Natural killer cell (primary cell): ENCODE measurements at places on chromosomes 2 and 18. TPM values are rescaled to one million over a fixed set of nuclear protein-coding genes. Genes with fewer than 3 reads are reported as not detected.

GRCh38 chr2:204065566-204065965 is 129.0 kb downstream of the ICOS start:
- H3K4me1 ChIP-seq: no peaks in the 10 kb centered on the region
- DNase-seq: no peak
- no peaks in the 10 kb centered on the region for H3K36me3 ChIP-seq

DNA sequence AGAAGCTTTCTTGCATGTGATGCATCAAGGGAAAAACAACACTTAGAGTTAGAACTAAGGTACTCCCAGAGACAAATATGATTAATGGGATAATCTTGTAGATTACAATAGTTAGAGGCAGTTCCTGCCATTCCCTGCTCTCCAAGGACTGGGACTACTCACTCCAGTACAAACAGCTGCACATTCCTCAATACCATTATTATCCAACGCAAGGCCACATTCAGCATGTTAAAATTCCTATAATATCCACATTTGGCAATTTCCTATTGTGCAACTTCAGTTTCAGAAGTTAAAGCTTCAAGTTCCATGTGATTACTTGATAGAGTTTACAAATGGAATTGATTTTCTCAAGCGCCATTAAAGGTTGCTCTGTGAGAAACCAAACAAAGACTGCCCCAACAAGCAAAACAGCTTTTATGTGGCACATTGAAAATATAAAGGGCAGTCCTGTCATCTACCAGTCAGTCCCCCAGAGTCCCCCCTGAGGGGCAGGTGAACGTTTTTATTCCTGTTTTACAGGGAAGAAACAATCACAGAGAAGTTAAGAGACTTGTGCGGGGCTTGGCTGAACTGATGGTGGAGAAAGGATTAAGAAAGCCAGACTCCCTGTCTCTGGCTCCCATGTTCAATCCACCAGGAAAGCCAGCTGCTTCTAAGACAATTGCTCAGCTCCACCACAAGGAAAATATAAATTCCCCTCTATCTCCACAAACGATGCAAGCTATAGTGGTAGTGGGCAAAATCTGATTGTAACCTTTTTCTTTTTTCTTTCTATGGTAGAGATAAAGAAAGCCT is 72.6 kb downstream of the TXNL1 start:
- no peaks in the 10 kb centered on the region for H3K27me3 ChIP-seq
- DNase-seq: no peak
- H3K4me1 ChIP-seq: no peaks in the 10 kb centered on the region
- H3K36me3 ChIP-seq: no peaks in the 10 kb centered on the region

DNA sequence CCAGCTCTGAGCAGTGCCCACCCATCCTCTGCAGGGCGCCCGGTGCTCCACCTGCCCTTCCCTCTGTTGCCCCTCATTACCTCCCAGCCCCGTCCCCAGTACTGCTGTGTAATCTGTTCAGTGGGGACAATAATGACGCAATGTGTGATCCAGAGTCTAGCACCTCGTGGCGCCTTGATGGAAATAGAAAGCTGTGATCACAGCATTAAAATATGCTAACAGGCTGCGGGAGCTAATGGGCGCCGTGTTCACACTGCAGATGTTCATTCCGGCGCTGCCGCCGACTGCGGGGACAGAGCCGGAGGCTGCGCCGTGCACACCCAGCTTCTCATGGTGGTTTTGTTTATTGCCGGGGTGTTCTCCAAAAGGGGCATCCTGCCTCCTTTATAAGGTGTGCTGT is 235.2 kb downstream of the LDLRAD4 start:
- H3K27ac ChIP-seq: no peak overlapping the region
- H3K4me3 ChIP-seq: no peak overlapping the region
- peaks cover 31% of the 10 kb centered on the region for H3K4me1 ChIP-seq
- no peak for DNase-seq

GRCh38 chr2:43754180-43754579 is 19.7 kb upstream of the DYNC2LI1 start:
- no peaks in the 10 kb centered on the region for H3K36me3 ChIP-seq
- H3K4me1 ChIP-seq: no peaks in the 10 kb centered on the region
- no peak for DNase-seq

DNA sequence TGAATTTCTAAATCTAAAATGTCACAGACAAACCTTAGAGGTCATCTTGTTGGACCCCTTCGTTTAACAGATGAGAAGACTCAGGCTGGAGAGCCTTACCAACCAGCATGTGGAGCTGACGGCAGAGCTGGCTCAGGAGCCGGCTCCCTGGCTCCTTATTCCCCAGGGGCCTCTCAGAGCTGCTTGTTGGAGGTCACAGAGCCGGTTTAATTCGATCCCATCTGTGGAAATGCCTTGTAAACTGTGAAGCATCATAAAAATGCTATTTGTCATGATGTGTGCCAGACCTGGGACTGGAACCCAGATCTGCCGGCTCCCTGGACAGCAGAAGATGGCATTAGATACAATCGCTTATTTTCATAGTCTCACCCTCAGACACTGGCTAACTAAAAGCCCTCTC is 8.2 kb upstream of the CIB4 start:
- H3K4me1 ChIP-seq: no peaks in the 10 kb centered on the region
- no peaks in the 10 kb centered on the region for H3K36me3 ChIP-seq
- DNase-seq: no peak
- H3K27me3 ChIP-seq: no peaks in the 10 kb centered on the region
- H3K4me3 ChIP-seq: no peak overlapping the region
- no peak overlapping the region for H3K27ac ChIP-seq

GRCh38 chr2:12731701-12732280 is 15.1 kb downstream of the TRIB2 start:
- H3K4me1 ChIP-seq: peaks cover 54% of the 10 kb centered on the region
- DNase-seq: no peak
- no peak overlapping the region for H3K27ac ChIP-seq
- peaks cover 37% of the 10 kb centered on the region for H3K36me3 ChIP-seq

- H3K27me3 ChIP-seq: no peaks in the 10 kb centered on the region
- H3K36me3 ChIP-seq: no peaks in the 10 kb centered on the region
- H3K27ac ChIP-seq: no peak overlapping the region
- no peak for DNase-seq
- no peak overlapping the region for H3K4me3 ChIP-seq
Measured at GRCh38 chr2:233022561-233022960, 9.5 kb upstream of the NGEF start.

DNA sequence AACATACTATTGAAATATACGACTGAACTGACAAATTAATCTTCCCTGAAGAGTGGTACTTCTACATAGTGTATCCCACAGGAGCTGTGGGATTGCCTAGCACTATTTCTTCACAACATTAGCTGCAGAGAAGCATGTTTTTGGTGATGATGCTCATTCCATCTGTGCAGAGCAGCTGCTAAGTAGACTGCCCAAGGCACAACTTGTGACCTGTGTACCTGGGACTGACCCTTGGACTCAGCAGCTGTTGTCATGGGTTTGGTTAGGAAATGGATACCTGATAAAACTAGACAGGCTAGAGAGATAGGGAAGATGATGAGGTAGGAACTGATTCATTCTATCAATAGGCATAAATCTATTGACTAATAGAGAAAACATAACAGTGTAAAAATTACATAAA is 1204.0 kb downstream of the DSC3 start:
- no peaks in the 10 kb centered on the region for H3K4me1 ChIP-seq
- no peaks in the 10 kb centered on the region for H3K27me3 ChIP-seq
- no peaks in the 10 kb centered on the region for H3K36me3 ChIP-seq
- no peak for DNase-seq
- H3K27ac ChIP-seq: no peak overlapping the region

GRCh38 chr2:100121124-100121718 is 21.2 kb downstream of the AFF3 start:
- H3K36me3 ChIP-seq: no peaks in the 10 kb centered on the region
- H3K4me3 ChIP-seq: no peak overlapping the region
- H3K4me1 ChIP-seq: no peaks in the 10 kb centered on the region
- H3K27me3 ChIP-seq: no peaks in the 10 kb centered on the region
- no peak overlapping the region for H3K27ac ChIP-seq

DNA sequence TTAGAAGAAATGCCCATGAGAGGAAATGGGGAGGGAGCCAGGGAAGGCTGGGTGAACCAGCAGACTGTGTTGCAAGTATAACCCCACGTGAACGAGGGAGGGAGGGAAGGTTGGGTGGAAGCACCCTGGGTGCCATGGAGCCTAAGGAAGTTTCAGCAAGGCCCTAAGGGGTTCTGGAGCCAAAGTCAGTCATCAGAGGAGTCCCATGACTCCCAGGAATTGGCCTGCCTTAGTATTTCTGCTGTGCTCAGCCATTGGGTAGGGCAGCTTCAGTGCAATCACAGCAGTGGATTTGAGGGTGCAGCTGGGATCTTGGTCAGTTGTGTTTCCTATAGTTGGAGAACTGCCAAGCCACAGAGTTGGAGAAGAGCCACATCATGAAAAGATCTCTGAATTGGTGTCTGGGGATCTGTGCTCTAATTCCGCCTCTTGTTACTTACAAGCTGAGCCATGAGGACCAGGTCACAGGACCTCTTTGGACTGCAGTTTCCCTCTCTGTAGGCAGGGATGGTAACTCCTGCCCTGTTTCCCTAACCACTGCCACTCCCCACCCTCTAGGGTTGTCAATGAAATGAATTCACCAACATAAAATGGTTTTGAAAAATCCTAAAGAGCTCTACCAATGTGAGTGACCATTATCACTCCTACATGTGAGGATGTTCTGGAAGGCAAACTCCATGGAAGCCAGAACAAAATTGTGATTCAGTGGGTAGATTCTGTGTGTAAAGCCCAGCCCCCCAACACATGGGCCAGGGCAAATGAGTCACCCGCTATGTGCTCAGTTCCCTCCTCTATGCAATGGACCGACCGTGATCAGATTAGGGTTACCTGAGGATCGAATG is 108.9 kb downstream of the CLIP4 start:
- no peaks in the 10 kb centered on the region for H3K4me1 ChIP-seq
- DNase-seq: no peak
- H3K36me3 ChIP-seq: no peaks in the 10 kb centered on the region

DNA sequence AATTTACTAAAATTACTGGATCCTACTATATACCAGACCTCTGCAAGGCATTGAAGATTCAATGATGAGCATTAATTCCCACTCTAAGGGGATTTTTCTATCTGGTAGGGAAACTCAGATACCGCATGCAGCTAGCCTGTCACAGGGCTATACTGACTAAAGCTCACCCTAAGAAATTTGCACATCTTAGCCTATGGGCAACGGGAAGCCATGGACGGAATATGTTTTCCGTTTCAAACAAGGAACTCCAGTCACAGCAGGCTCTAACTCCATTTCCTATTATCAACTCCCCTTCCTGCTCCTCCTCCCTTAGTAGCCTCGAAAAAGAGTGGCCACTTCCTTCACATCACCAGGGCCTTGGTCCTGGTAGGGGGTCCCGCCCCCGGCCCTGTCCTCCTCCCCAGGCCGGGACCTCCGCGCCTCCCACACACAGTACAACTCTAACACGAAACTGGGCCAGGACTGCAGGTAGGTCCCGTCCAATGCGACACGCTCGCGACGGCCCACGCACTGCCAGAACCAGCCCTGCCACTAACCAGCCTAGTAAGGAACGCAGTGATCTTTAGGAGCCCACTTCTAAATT is 659 bp upstream of the COX5B start:
- DNase-seq: no peak
- H3K36me3 ChIP-seq: peaks cover 20% of the 10 kb centered on the region
- peaks cover 22% of the 10 kb centered on the region for H3K4me1 ChIP-seq
- no peaks in the 10 kb centered on the region for H3K27me3 ChIP-seq
- peak overlapping the region; percentile 68 for H3K4me3 ChIP-seq

DNA sequence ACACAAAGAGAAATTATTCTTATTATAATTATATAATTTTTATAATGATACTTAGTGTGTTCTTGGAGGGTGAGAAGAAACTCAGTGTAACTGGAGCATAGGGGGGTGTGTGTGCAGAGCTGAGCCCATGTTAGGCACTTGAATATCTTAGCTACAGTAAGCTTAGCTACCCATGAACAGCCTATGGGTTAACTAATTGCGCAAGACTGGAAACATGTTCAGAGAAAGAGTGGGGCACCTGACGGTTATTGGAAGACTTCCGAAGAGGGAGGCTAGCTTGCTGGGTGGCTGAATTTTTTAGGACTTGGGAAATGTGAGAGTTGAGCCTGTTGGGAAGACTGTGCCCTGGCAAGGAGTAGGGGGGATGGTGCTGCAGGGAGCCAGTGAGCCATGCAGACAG is 229.2 kb downstream of the SLC4A3 start:
- no peak overlapping the region for H3K4me3 ChIP-seq
- H3K4me1 ChIP-seq: no peaks in the 10 kb centered on the region
- H3K36me3 ChIP-seq: no peaks in the 10 kb centered on the region
- no peak for DNase-seq
- no peaks in the 10 kb centered on the region for H3K27me3 ChIP-seq

GRCh38 chr2:143903172-143903856 is 616.6 kb downstream of the ZEB2 start:
- H3K36me3 ChIP-seq: no peaks in the 10 kb centered on the region
- no peaks in the 10 kb centered on the region for H3K27me3 ChIP-seq
- no peak overlapping the region for H3K4me3 ChIP-seq
- H3K4me1 ChIP-seq: no peaks in the 10 kb centered on the region

DNA sequence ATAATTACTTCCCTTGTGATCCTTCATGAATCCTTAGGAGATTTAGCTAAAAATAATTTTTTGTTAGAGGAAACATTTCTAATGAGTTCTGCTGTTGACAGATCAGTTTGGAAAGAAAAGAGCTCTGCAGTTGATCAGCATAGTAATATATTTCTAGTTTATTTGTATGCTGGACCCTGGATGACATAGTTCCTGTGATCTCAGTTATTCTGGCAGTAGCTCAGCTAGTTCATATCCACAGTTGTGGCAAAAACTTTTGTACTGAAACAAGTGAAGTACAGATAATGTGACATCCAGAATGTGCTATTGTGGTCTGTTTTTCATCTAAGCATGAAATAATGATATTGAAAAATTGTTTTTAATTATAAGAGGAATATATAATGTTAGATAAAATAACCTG is 33.7 kb downstream of the ABI2 start:
- no peak for DNase-seq
- H3K36me3 ChIP-seq: no peaks in the 10 kb centered on the region
- H3K4me1 ChIP-seq: no peaks in the 10 kb centered on the region

Gene MFSD6
- total RNA-seq: 48.0 TPM

Gene ARHGAP28
- total RNA-seq: not detected

Gene ASXL3
- not detected for total RNA-seq

Gene RUFY4
- 3.1 TPM for total RNA-seq
